Peyer's patch (tissue), 4 donors: ENCODE measurements at places on chromosomes 5 and 9. TPM values are rescaled to one million over a fixed set of nuclear protein-coding genes. Genes with fewer than 3 reads are reported as not detected.

Gene RELL2
- total RNA-seq = 13.2 TPM

Gene TRIP13
- 2.1 TPM for total RNA-seq

Gene OLFML2A
- 0.88 TPM for total RNA-seq

Gene SLC25A48
- total RNA-seq = 11.6 TPM

Gene ROR2
- 4.4 TPM for total RNA-seq

Gene ARSI
- total RNA-seq = not detected

GRCh38 chr5:126138281-126138931 lies 284.8 kb upstream of the GRAMD2B start:
- no peak for DNase-seq

DNA sequence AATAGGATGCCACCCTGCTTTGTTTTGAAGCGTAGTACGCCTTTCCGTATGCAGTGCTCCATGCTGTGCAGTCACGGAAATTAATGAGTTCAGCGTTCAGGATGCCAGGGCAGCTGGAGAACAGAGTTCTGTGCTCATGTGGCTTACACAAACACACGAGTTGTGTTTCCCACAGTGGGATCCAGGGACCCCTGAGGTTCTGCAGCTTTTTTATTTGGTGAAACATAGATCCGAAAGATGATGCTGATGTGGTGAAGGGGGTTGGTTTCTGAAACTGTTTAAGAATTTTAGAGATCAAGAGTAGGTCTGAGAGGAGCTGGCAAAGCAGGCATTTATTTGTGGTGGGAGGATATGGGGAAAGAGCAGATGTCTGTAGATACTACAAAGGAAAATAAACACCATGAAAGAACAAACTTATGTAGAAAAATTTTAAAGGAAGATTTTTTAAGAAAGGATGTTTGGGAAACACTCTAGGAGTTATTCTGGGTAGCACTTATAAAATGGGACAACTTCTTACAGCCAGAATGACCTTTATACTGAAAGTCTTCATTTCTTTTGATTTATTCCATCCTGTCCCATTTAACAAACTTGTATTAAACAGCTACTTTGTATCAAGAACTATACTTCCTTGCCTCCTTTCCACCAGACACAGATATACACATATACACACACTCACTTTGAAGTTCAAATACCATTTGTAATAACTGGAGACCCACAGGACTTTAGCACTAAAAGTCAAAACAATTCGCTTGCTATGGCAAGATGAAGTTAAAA lies 52.7 kb downstream of the ITGA1 start:
- DNase-seq = no peak

DNA sequence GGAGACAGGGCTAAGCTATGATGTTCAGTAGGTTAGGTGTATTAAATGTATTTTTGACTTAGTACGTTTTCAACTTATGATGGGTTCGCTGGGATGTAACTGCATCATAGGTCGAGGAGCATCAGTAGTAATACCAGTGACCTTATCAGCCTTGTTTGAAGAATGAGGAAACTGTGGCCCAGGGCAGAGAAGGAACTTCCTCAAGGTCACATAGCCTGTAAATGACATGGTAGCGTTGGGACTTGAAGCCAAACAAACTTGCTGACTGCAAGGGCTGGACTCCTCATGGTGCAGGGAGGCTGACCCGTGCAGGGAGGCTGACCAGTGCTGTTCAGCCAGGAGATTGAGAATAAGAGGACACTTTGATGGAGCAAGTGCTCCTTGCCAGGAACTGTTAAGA lies 21.3 kb upstream of the PTPN3 start:
- no peak for DNase-seq

GRCh38 chr9:89593727-89594427 lies 10.9 kb upstream of the GADD45G start:
- DNase-seq = peak; percentile 57

DNA sequence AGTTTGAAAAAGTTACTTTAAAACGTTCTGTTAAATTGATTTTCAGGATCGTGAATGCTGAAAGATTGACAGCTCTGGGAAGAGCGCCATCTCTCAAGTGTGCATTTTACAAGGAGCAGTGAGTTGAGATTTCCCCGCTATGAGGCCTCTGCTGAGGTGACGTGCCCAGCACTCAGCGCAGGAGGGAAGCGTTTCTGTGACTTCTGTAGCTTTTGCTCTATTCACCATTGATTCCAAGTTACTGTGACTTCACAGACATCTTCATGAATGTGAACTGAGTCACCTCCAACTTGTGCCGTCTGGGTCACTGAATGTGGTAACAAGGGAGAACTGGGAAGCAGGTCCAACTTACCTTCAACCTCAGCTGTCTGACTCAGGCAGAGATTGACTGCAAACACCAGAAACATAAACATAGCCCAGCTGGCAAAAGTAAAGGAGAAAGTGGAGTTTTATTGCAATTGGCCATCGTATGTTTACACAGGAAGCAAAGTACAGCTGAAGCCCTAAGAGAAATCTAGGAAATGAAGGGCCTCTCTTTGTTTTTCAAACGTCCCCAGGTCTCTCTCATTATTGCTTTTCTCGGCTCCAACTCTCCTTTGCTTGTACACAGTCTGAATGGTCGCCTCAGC lies 428.8 kb upstream of the CLINT1 start:
- no peak for DNase-seq

DNA sequence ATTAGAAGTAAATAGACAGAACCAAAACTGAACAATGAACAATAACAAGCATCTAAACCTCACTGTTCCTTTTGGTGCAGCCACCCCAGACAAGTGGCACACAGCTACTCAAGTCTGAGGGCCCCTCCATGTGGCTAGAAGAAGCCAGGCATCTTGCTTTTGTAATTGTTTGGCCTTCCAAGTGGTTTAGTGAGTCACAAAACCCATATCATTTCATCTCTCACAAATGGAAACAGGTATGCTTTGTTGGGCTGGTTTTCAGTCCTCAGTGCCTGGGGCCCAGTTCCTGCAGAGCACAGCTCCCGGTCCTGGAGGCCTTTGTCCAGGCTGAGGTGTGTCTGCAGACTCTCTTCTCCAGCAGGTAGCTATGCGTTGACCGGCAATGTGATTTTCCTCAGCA lies 16.7 kb downstream of the PRLR start:
- no peak for DNase-seq
